ENCODE measurements at places on chromosomes 7 and 10. TPM values are rescaled to one million over a fixed set of nuclear protein-coding genes. Genes with fewer than 3 reads are reported as not detected.

The EPO gene
- not detected for total RNA-seq

The FAM25G gene
- total RNA-seq, result not detected

The LRRC4 gene
- not detected for total RNA-seq

The NME8 gene
- not detected for total RNA-seq

The VWDE gene
- total RNA-seq, result under 0.01 TPM

The TMEM72 gene
- not detected for total RNA-seq

The EXOC6 gene
- 3.4 TPM for total RNA-seq

The R3HCC1L gene
- 9.0 TPM for total RNA-seq

The MORN4 gene
- 18.4 TPM for total RNA-seq

The SFTPA1 gene
- total RNA-seq, result not detected

The KLLN gene
- total RNA-seq, result 0.71 TPM

The EZH2 gene
- total RNA-seq, result 11.8 TPM

The GDF10 gene
- not detected for total RNA-seq

The NKX6-2 gene
- total RNA-seq, result not detected

The HOGA1 gene
- under 0.01 TPM for total RNA-seq
